ENCODE measurements at places on chromosomes 3 and 15. TPM values are rescaled to one million over a fixed set of nuclear protein-coding genes. Genes with fewer than 3 reads are reported as not detected.

GRCh38 chr3:195075941-195076875 is 194.8 kb downstream of the XXYLT1 start:
- DNase-seq, result no peak

- DNase-seq, result no peak
Measured at GRCh38 chr3:109718850-109719249, 381.5 kb upstream of the DPPA4 start.

The PLIN1 gene
- 13.5 TPM for polyA plus RNA-seq

The ROBO1 gene
- polyA plus RNA-seq, result 42.6 TPM

GRCh38 chr3:29412110-29412509 is 131.2 kb downstream of the RBMS3 start:
- DNase-seq, result no peak

The LCTL gene
- 0.16 TPM for polyA plus RNA-seq

DNA sequence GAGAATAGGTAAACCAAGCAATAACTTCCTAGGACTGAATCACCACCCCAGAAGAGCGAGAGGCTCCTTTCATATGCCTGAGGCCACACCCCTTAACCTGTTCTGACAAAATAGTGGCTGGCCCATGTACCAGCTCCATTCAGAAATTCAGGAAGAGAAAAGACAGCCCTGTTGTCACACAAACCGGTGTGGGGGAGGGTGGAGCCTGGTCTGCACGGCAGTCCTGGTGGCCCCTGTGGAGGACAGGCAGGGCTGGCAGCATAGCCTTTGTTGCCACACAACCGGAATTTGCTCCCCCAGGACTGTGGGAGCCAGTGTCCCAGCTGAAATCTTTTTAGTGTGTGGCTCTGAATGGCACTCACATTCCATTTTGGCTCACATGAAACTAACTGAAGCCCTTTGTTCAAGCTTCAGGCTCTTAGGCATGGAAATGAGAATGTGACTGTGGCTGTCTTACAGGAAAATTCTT is 23.8 kb downstream of the RLBP1 start:
- peak; percentile 55 for DNase-seq

The CAMK2N2 gene
- polyA plus RNA-seq, result 0.40 TPM

DNA sequence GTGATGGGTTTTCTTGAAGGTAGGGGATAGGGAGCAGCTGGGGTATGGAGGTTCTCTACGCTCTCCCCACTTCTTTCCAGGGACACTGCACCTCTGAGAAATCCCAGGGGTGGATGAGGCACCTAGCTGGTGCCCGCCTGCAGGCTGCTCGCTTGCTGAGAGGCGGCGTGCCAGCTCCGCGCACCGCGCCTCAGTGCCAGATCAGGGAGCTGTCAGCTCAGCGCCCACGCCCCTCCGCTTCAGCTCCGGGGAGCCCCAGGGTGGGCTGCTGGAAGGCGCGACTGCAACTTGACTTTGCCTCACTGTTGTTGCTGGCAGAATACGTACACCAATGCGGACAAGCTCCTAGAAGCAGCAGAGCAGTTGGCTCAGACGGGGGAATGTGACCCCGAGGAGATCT is 345.7 kb upstream of the UMPS start:
- DNase-seq, result no peak

The FGF7 gene
- 1.6 TPM for polyA plus RNA-seq

DNA sequence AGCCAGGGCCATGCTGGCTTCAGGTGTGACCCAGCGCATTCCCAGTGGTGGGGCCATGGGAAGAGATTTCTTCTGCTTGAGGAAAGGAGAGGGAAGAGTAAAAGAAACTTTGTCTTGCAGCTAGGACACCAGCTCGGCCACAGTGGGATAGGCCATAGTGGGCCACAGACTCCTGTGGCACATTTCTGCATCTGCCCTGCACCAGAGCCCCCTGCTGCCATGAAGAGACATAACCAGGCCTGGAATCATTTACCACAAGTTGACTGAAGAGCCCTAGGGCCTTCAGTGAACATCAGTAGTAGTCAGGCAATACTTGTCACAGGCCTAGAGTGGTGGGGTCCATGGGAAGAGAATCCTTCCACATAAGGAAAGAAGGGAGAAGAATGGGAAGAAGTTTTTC is 411.4 kb upstream of the ARL6 start:
- DNase-seq, result no peak

GRCh38 chr3:49032646-49033304 is 3.6 kb upstream of the IMPDH2 start:
- no peak for DNase-seq

GRCh38 chr3:43838877-43839276 is 148.1 kb downstream of the ABHD5 start:
- DNase-seq, result no peak

- DNase-seq, result no peak
Measured at GRCh38 chr3:156579427-156579851, 24.5 kb upstream of the SSR3 start.

DNA sequence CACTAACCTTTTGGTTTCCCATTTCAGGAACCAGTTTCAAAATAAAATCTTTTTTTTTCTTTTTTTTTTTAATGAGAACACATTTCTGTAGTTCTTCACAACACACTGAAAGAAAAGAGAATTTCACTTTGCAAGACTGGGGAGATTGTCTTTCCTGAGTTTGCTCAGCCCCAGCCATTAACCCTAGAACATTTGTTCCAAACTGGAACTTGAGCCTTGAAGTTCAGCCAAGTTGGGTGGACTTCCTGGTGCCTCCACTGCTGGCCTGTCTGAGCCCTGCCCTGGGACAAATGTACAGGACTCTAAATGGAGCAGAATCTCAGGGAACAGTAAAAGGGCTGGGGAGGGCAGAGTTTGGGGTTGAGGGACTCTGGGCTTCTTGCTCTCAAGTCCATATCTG is 196.4 kb upstream of the LPP start:
- DNase-seq, result no peak

DNA sequence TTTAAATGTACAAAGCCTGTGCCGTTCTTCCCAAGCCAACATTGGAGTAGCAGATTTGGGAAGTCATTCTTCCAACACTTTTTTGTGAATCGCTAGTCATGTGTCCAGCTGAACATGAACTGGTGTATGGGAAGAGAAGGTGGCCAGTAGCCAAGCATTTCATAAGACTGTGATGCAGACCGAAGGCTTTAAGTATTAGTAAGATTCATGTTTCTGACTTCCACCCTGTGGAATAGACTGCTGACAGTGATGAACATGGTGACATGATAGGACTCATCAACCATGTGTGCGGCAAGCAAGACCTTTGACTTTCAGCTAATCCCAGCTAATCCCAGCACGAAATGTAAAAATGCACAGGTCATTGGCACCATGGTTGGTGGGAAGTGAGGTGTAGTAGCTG is 48.3 kb upstream of the THSD4 start:
- no peak for DNase-seq

DNA sequence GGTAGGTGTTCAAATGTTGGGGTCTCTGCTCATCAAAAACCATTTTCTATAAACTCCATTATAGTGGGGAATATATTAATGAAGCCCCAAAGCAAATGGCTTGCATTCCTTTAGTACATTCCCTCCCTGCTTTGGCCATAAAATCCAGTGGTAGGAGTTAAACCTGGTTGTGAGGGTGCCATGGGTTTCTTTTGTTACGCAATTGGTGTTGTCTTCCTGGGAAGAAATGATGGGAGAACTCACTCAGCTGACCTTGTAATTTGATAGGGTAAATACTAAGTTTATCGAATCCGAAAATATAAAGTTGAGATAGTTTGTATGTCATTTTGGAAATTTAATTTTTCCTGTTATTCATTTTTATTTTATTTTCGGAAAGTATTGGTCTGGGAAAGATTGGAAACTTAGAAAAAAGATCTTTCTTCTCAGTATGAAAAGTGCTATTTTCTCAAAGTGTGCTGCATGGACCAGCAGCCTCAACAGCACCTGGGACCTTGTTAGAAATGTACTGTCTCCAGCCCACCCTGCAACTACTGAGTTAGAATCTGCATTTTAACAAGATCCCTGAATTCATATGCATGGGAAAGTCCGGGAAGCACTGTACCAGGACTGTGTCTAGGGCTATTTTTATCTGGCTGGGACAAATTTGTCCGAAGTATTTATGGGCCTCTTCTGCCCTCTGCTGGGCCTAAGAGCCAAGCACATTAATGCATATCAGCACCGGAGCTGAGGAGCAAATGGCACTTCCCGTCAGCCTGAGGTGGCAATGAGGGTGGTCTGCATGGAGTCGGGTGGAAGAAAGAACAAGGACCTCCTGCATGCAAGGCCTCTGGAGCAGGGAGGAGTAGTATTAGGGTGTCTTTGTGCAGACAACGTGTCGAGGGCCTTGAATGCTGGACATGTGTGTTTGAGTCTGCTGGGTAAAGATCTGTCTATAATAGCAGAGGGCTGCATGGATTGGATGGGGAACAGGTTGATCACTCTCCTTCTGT is 54.7 kb downstream of the FAM81A start:
- DNase-seq, result peak; percentile 71

DNA sequence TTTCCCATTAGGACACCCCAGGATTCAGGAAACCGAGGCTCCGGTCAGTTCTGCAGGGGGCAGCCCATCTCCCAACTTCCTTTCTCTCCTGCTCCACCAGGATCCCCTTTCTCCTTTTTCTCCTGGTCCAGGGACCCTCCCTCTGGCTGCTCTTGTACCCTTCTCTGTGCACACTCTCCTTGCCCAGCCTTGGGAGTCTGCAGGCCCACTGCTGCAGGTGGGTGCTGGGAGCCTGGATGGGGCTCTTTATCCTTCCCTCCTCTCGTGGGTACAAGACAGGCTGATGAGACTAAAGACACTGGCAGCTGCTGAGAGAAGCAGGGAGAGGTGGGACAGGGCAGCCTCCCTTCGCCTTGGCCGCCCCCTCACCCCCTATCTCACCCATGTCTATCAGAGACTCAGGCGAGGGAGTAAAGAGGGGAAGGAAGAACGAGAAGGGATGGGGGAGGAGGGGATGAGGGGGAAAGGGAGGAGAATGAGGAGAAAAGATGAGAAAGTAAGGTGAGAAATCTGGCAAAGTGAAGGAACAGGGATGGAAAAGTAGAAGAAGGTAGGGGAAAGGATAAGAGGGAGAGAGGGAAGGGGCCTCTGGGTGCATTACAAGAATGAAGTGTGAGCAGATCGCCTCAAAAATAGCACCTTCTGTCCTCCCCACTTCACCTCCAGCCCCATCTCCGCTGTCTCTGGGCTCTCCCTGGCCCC is 45.2 kb downstream of the ITGA11 start:
- no peak for DNase-seq

DNA sequence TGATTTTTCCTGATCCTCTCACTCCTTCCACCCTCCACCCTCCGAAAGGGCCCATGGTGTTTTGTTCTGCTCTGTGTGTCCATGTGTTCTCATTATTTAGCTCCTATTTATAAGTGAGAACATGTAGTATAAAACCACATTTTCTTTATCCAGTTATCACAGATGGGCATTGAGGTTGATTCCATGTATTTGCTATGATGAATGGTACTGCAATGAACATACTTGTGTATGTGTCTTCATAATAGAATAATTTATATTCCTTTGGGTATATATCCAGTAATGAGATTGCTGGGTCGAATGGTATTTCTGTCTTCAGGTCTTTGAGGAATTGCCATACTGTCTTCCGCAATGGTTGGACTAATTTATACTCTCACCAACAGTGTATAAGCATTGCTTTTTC is 126.0 kb downstream of the IMPG2 start:
- DNase-seq, result no peak

- DNase-seq, result no peak
Measured at GRCh38 chr3:119149484-119149883, 3.5 kb downstream of the TEX55 start.

The TMEM212 gene
- polyA plus RNA-seq, result 1.8 TPM

The PLCB2 gene
- 13.6 TPM for polyA plus RNA-seq

- DNase-seq, result no peak
Measured at GRCh38 chr3:55686426-55687254, 199.5 kb upstream of the WNT5A start.
